ENCODE measurements at places on chromosomes 16 and 17.

DNA sequence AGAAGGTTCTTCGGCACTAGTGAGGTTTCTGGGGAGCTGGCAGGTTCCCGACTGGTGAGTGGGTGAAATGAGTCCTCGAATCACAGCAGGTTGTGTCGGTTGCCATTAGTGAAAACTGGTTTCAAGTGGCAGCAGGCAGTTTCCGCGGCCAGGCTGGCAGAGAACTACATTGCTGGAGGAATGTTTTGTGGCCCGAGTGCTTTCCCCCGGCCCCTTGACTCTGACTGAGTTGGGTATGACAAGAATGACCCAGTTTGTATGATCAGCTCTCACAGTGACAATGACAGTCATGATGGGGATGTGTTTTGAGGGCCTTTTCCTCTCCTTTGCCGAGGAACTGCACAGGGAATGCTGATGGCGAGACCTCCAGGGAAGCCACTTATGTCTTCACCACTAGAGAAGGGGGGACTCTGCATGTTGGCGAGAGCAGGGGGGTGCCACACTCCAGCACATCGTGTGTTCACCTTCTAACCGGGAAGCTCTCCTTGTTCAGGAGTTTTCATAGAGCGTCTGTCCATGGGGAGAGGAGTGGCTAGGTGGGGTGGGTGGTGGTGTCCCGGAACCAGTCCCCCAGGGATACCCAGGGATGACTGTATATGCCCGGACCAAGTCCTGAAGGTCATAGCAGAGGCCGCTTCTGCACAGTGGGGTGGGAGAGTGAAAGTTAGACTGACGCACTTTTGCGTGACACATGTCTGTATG, 206.0 kb upstream of the CHMP6 start:
- DNase-seq, result no peak

DNA sequence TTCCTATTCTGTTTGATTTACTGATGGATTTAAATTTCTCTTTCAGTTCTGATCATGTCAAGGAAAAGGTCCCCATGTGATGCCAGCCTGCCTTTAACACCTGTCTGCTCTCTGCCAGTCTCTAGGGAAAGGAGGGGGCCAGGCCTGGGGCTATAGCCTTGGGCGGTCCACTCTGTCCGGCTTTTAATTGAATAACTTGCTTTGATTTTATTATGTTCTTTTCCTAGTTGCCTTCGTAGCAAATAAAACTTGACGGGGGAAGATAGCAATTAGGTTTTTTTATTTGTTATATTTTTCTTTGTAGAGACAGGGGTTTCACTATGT, 47.6 kb downstream of the ABAT start:
- no peak for DNase-seq

- no peak for DNase-seq
These were observed 95.2 kb upstream of the COX10 start for GRCh38 chr17:13973960-13974651.

DNA sequence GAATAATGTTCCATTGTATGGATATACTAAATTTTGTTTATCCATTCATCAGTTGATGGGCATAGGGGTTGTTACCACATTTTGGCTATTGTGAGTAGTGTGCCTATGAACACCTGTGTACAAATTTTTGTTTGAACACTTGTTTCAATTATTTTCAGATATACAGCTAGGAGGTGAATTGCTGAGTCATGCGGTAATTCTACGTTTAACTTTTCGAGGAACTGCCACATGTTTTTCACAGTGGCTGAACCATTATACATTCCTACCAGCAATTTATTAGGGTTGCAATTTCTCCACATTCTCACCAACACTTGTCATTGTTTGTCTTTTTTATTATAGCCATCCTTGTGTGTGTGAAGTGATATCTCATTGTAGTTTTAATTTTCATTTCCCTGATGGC, 75.6 kb downstream of the AKAP1 start:
- no peak for DNase-seq

DNA sequence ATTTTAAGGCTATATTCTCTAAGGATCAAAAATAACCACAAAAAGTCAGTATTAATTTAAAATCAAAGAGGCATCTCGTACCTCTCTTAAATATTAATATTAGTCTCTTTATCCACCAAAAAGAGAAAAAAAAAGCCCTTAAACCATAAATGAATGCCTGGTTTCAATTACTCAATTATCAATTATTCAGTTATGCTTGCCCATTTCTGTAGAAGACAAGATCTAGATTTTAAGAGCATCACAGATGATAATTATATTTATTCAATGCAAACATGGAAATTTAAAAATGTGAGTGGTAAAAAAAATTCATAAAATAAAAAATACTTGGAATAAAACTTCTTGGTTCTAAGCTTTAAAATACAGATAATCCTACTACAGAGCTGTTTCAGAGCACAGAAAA, 125.7 kb upstream of the CORO6 start:
- DNase-seq, result no peak

- DNase-seq, result no peak
These were observed 9.3 kb downstream of the CCDC102A start for GRCh38 chr16:57527027-57527426.

DNA sequence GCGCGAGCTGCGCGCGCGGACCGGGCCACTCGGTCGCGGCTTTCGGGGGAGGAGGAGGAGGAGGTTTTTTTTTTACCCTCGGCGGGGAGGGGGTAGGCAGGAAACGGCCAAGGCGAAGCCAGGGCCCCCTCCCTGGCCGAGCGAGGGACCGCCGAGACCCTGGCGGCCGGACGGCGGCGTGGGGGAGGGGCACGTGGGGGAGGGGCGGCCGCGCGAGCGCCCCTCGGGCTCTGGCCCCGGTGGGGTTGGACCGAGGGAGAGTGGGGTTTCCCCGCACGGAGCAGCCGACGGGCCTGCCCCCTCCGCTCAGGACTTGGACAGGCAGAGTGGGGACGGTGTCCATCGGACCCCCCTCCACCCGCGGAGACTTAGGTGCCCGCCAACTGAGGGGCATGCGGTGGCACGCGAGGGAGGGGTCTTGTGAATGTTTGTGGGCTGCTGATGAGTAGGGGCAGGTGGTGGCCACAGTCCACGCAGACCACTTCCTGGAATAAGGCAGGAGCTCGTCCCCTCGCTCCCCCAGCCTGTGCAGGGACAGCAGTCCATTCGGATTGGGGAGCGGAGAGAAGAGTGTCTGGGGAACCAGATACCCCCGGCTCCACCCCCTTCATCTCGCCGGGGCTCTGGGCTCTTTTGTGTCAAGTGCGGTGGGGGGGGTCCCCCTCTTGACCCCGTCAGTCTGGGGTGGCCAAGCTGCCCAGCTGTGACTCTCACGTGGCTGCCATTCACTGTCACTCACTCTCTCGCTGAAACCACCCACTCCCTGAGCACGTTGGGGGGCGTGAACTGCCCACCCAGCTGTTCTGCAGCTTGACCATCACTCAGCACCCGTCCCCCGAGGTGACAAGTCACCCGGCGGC, 3.0 kb upstream of the CHD3 start:
- DNase-seq, result peak; percentile 55

GRCh38 chr16:57115514-57116182, 23.3 kb downstream of the CPNE2 start:
- DNase-seq, result no peak
